Activated CD4-positive, alpha-beta T cell treated with anti-CD3 and anti-CD28 coated beads, Interleukin-2, amount 10 ng/mL, durations not matched to agents 7 days and 5 days (primary cell): ENCODE measurements at places on chromosomes 13 and 19. TPM values are rescaled to one million over a fixed set of nuclear protein-coding genes. Genes with fewer than 3 reads are reported as not detected.

The EFNA2 gene
- total RNA-seq: not detected

DNA sequence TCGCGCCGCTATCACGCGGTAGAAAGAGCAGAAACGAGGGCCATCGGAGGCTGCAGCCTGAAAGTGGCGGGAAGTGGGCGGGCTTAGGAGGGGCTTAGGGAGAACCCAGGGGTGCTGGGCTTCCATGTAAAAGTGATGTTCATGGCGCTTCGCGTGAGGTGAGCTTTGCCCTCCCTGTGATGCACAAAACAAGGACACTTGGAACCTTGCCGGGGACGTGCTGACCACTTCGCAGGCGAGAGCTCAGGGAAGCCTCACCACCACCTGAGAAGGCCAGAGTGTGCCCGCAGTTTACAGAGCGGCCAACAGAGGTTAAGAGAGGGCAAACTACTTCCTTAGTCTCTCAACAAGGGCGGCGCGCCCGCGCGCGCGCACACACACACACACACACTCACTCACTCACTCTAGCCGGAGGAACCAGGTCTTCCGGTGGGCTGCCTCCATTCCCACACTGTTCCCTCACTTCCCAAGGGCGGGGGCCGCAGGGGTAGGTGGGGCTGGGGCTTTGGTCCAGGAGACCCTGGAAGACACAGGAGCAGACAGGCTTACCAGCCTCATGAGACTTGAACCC lies 651 bp downstream of the GAPDHS start:
- H3K4me1 ChIP-seq: peaks cover 12% of the 10 kb centered on the region
- H3K36me3 ChIP-seq: no peaks in the 10 kb centered on the region
- peaks cover 26% of the 10 kb centered on the region for H3K27me3 ChIP-seq
- H3K4me3 ChIP-seq: no peak overlapping the region

The MPND gene
- 21.2 TPM for total RNA-seq

The CASP14 gene
- not detected for total RNA-seq

GRCh38 chr19:32254509-32254890 lies 90.9 kb upstream of the ZNF507 start:
- H3K27ac ChIP-seq: no peak overlapping the region
- H3K27me3 ChIP-seq: no peaks in the 10 kb centered on the region
- no peaks in the 10 kb centered on the region for H3K36me3 ChIP-seq
- H3K4me1 ChIP-seq: no peaks in the 10 kb centered on the region
- H3K4me3 ChIP-seq: no peak overlapping the region
- no peak for DNase-seq

The LILRB4 gene
- not detected for total RNA-seq

The KLF5 gene
- 4.7 TPM for total RNA-seq
